ENCODE measurements at places on chromosomes 13 and 19.

GRCh38 chr19:17160908-17161307, 54.2 kb upstream of the USE1 start:
- DNase-seq: no peak

- no peak for DNase-seq
These were observed 590.4 kb downstream of the TBC1D4 start for GRCh38 chr13:74891610-74892009.

DNA sequence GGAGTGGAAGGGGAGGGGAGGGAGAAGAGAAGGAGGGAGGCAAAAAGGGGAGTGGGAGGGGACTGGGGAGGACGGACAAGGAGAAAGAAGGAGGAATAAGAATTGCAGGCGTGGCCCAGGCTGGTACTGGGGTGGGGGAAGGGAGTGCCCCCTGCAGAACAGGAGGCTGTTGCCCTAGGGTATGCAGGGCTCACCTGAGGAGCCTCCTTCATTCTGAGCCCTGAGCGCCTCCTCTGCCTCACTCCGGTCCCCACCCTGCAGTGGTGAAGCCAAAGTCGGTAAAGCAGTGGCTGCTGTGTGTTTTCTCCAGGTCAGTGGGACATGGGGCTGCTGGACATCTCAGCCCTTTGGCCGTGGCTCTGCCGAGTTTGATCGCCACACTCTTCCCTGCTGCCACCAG, 9.1 kb upstream of the CDC16 start:
- no peak for DNase-seq

- no peak for DNase-seq
These were observed 53.0 kb downstream of the DPY19L3 start for GRCh38 chr19:32458500-32459123.

DNA sequence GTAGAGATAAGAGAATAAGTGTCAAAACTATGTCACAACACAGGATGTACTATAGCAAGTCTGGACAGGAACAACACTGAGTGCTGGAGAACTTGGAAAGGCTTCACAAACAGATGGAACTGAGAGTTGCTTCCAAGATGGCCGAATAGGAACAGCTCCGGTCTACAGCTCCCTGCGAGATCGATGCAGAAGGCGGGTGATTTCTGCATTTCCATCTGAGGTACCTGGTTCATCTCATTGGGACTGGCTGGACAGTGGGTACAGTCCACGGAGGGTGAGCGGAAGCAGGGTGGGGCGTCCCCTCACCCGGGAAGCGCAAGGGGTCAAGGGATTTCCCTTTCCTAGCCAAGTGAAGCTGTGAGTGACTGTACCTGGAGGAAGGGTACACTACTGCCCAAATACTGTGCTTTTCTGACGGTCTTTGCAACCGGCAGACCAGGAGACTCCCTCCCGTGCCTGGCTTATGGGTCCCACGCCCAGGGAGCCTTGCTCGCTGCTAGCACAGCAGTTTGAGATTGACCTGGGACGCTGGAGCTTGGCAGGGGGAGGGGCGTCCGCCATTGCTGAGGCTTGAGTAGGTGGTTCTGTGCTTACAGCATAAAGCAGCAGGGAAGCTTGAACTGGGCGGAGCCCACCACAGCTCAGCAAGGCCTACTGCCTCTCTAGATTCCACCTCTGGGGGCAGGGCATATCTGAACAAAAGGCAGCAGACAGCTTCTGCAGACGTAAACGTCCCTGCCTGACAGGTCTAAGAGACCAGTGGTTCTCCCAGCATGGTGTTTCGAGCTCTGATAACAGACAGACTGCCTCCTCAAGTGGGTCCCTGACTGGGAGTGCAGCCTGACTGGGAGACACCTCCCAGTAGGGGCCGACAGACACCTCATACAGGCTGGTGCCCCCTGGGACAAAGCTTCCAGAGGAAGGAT, 46.0 kb downstream of the USP12 start:
- no peak for DNase-seq

DNA sequence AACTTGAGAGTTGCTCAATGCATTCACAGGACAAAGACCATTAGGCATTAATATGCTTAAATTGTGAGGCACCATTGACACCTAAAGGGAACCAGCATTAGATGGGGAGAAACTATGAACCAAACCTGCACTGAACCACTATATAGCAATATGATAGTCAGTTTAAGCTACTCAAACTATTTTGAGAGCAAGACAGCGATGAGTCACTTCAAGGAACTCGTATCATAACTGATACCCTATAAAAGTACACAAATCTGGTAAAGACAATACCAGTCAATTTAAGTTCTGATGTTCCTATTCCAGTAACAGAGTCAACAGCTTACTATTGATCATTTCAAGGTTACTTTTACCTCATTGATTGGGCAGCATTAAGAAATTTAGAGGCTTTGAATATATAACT, 151.3 kb upstream of the ATXN8OS start:
- no peak for DNase-seq
